ENCODE measurements at places on chromosomes 7 and 10.

DNA sequence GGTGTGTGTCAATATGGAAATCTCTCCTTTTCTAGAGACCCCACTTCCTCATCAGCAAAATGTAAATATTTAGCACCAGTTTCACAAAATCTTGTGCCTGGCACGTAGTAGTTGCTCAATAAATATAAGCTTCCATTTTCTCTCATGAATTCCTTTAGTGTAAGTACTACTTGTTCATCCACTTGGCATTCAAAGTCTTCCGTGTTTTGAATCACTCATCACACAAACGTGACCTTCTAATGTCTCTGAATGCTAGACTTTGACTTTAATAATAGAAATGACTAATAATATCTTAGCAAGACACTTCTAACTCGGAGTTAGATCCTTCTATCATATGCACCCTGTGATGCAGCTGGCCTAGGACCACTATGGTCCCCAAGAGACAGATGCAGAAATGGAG is 168.7 kb upstream of the ZNF32 start:
- no peak for DNase-seq

- no peak for DNase-seq
Measured at GRCh38 chr10:119207713-119208552, 562 bp downstream of the GRK5 start.

DNA sequence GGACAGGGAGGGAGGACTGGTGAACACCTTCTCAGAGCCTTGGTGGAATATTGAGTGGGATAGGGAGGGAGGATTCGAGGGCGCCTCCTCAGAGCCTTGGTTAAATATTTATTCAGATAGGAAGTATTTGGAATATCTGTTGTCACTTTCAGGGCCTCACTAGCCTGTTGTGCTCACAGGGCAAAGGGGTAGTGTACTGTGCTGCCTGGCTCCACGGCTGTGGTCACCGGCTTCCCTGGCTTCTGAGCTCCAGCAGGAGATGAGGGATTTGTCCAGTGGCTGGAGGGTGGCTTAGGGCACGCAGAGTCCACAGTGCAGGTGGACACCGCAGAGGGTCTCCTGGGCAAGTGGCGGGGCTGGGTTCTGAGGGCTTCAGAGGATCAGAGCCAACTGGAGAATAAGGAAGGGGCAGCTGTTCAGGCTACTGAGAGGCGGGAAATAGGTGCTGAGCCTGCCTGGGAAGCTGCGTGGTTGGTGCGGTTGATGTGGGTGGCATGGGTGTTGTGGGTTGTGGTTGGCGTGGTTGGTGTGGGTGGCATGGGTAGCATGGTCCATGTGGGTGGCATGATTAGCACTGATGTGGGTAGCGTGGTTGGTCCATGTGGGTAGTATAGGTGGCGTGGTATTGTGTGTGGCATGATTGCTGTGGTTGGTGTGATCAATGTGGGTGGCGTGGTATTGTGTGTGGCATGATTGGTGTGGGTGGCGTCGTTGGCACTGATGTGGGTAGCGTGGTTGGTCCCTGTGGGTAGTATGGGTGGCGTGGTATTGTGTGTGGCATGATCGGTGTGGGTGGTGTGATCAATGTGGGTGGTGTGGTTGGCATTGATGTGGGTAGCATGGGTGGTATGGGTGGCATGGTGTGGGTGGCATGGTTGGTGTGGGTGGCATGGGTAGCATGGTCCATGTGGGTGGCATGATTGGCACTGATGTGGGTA is 16.7 kb downstream of the INPP5A start:
- no peak for DNase-seq

DNA sequence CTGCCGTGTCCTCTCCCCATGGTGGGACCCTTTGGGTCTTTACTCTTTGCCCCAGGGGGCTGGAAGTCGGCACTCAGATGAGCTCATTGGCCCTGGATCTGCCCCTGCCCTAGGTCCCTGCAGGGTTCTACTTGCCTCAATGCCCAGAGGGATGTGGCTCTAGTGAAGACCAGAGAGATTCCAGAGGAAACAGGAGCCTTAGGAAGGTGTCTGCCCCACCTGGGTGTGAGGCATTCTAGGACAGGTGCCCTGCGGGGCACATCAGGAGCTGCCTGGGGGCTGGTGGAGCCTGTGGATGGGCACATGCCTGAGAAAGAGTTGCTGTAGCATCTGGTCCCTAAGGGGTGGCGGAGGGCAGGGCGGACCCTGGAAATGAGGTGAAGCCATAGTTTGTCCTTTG is 128.6 kb downstream of the ADCY1 start:
- DNase-seq = no peak

DNA sequence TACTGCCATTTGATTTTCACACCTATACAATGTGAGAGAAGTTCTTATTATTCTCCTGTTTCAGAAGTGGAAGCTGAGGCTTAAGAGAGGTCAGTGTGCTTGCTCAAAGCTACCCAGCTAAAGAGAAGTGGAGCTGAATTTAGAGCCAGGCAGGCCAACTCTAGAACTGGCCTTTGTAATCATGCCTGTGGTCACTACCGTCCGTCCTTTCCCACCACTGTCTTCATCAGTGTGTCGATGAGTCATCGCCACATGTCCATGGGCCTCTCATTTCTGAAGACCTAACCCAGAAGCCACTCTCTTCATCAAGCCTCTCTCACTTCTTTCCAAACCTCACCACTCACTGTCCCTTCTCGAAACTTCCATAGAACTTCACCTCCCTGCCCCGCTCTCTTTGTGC is 237.8 kb downstream of the KIAA1217 start:
- DNase-seq = no peak

DNA sequence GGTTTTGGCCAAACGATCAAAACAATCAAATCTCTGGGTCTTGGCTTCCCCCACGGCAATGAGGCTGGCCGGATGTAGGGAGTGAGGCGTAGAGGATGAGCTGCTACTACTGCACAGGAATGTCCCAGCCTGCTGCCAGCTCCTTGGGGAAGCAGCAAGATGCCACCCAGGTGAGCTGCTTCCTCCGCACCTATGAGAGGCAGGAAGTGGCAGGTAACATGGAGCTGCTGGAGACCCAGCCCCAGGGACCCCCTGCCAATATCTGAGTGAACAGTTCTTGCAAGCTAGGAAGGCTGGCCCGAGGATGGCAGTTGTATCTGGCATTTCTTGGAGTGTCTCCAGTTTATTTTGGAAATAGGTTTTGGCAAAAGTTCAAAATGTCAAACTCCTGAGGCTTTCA is 413.5 kb downstream of the DNAJB6 start:
- no peak for DNase-seq
